ENCODE measurements at places on chromosomes 16 and 17. TPM values are rescaled to one million over a fixed set of nuclear protein-coding genes. Genes with fewer than 3 reads are reported as not detected.
A peak's percentile ranks its signal among the peaks of the same experiment; 100 is the strongest.

MYH2 gene
- not detected for total RNA-seq

CDH3 gene
- 94.7 TPM for total RNA-seq

KIFC3 gene
- total RNA-seq, result 31.9 TPM

KDM6B gene
- total RNA-seq, result 42.1 TPM

UBALD1 gene
- total RNA-seq, result 45.9 TPM

TMEM132E gene
- not detected for total RNA-seq

FNDC8 gene
- total RNA-seq, result not detected

ADAP2 gene
- total RNA-seq, result 17.2 TPM

MRPL45 gene
- total RNA-seq, result 76.1 TPM

SNX20 gene
- total RNA-seq, result 0.07 TPM

DNA sequence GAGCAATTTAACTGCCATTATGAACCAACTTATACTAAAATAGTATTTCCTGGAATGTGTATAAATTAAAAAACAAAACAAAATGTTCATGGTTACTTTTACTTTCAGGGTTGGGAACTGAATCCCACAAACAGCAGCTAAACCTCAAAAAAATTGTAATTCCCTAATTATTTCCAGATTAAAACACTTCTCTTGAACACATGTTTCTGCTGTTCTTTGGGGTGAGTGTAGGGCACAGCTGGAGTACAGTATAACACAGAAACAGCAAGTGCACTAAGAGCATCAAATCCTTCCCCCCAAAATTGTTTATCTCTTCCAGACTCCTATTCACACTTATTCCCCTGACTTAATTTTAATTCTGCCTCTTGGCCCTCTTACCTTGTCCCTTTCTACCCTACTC lies 56.4 kb downstream of the KANSL1 start:
- no peak overlapping the region for H3K27ac ChIP-seq
- H3K4me1 ChIP-seq, result peaks cover 6% of the 10 kb centered on the region
- no peak for DNase-seq
- H3K36me3 ChIP-seq, result no peaks in the 10 kb centered on the region

- peaks cover 63% of the 10 kb centered on the region for H3K4me1 ChIP-seq
- H3K36me3 ChIP-seq, result no peaks in the 10 kb centered on the region
- peak overlapping the region; percentile 99 for H3K27ac ChIP-seq
- peak overlapping the region; percentile 46 for H3K4me3 ChIP-seq
- DNase-seq, result peak; percentile 97
Observed at GRCh38 chr16:75483222-75483621, 12.0 kb downstream of the CHST6 start.

GRCh38 chr16:61891460-61891859 lies 144.8 kb downstream of the CDH8 start:
- no peak overlapping the region for H3K4me3 ChIP-seq
- H3K36me3 ChIP-seq, result no peaks in the 10 kb centered on the region
- no peaks in the 10 kb centered on the region for H3K27me3 ChIP-seq
- no peaks in the 10 kb centered on the region for H3K4me1 ChIP-seq
- H3K27ac ChIP-seq, result no peak overlapping the region

GRCh38 chr16:88442727-88443576 lies 10.1 kb upstream of the ZFPM1 start:
- DNase-seq, result peak; percentile 64
- no peaks in the 10 kb centered on the region for H3K36me3 ChIP-seq
- no peak overlapping the region for H3K4me3 ChIP-seq
- H3K27ac ChIP-seq, result peak overlapping the region; percentile 9
- peaks cover 3% of the 10 kb centered on the region for H3K4me1 ChIP-seq
- no peaks in the 10 kb centered on the region for H3K27me3 ChIP-seq

DNA sequence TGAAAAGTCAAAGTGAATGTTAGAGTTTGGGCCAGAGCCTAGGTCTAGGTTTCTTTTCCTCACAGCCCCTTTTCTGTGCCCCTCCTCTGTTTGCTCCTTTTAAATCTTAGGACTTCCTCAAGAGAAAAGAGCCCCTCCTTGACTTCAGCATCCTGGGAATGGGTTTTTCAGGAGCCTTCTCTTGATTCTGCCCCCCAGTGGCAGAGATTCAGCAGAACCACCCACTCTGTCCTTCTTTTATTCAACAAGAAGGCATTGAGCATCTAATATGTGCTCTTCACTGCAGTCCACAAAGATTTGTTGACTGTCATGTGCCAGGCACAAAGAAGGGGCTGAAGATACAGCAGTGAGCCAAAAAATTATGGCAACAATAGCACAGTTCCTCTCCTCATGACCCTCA lies 270.8 kb upstream of the CDH5 start:
- no peaks in the 10 kb centered on the region for H3K36me3 ChIP-seq
- no peak for DNase-seq
- no peaks in the 10 kb centered on the region for H3K4me1 ChIP-seq
- H3K4me3 ChIP-seq, result no peak overlapping the region

GRCh38 chr17:79887451-79887991 lies 48.3 kb upstream of the CBX4 start:
- H3K4me3 ChIP-seq, result no peak overlapping the region
- H3K36me3 ChIP-seq, result no peaks in the 10 kb centered on the region
- no peak overlapping the region for H3K27ac ChIP-seq
- H3K4me1 ChIP-seq, result peaks cover 10% of the 10 kb centered on the region
- DNase-seq, result no peak

DNA sequence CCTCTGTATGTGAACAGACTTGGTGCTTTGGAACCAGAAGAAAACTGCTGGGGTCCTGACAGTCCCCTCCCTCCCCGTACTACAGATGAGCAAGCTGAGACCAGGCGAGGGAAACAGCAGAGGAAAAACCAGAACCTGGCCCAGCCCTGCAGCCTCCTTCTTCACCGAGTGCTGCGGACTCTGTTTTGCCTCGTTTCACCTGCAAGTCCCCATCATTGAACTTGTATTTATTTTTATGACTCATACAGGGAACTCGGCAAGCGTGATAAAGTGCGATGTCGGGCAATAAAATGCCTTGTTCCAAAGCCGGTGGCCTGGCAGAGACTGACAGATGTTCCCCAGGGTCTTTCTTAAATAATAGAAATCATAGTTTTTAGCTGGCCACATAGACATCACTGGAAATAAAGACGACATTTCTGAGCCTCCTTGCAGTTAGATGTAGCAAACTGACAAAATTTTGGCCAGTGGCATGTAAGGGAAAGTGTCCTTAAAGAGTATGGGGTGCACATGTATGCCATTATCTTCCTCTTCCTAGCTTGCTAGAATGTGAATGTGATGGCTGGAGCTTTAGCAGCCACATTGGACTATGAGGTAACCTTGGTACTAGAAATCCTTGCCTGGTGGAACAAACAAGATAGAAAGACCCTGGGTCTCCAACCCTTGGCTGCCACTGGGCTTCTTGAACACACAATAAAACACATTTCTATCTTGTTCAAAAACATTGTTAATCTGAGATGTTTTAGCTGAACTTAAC lies 128.6 kb downstream of the IRF8 start:
- DNase-seq, result no peak
- H3K36me3 ChIP-seq, result no peaks in the 10 kb centered on the region
- H3K4me3 ChIP-seq, result no peak overlapping the region
